ENCODE measurements at places on chromosomes 1 and 21. TPM values are rescaled to one million over a fixed set of nuclear protein-coding genes. Genes with fewer than 3 reads are reported as not detected.

KRTAP15-1 gene
- not detected for total RNA-seq

ABCG1 gene
- 62.6 TPM for total RNA-seq

FAM43B gene
- total RNA-seq: 0.20 TPM

C1orf146 gene
- total RNA-seq: not detected

MMP23B gene
- total RNA-seq: 40.3 TPM

CELA2B gene
- total RNA-seq: not detected

PLA2G2F gene
- not detected for total RNA-seq

CCDC181 gene
- 0.32 TPM for total RNA-seq

ZYG11A gene
- total RNA-seq: not detected

TNFSF4 gene
- total RNA-seq: 0.72 TPM

CAMSAP2 gene
- total RNA-seq: 34.8 TPM

TRPM2 gene
- total RNA-seq: 10.0 TPM

VHLL gene
- total RNA-seq: not detected

SLC16A1 gene
- 8.6 TPM for total RNA-seq

RPTN gene
- not detected for total RNA-seq

VAV3 gene
- 8.5 TPM for total RNA-seq

ANKRD34A gene
- total RNA-seq: 0.69 TPM

SYT6 gene
- total RNA-seq: not detected

HSD3B2 gene
- total RNA-seq: not detected

OR2L8 gene
- not detected for total RNA-seq

ACTL8 gene
- not detected for total RNA-seq

CAPN8 gene
- 83.5 TPM for total RNA-seq

MAB21L3 gene
- 0.46 TPM for total RNA-seq

XPR1 gene
- 23.5 TPM for total RNA-seq

BRDT gene
- not detected for total RNA-seq

Measured in upper lobe of right lung (tissue), 1 donor.